ENCODE measurements at places on chromosomes 13 and 19.

- DNase-seq: no peak
Observed at GRCh38 chr13:84417416-84417815, 535.1 kb upstream of the SLITRK1 start.

GRCh38 chr13:33392794-33393405 is 107.3 kb upstream of the STARD13 start:
- DNase-seq: no peak

GRCh38 chr19:18438331-18439024 is 545 bp upstream of the ISYNA1 start:
- no peak for DNase-seq

- DNase-seq: no peak
Observed at GRCh38 chr13:40311356-40312101, 354.9 kb downstream of the FOXO1 start.

GRCh38 chr19:11598103-11598483 is 810 bp downstream of the ZNF627 start:
- DNase-seq: no peak

GRCh38 chr19:38316477-38317067 is 825 bp upstream of the YIF1B start:
- DNase-seq: no peak

DNA sequence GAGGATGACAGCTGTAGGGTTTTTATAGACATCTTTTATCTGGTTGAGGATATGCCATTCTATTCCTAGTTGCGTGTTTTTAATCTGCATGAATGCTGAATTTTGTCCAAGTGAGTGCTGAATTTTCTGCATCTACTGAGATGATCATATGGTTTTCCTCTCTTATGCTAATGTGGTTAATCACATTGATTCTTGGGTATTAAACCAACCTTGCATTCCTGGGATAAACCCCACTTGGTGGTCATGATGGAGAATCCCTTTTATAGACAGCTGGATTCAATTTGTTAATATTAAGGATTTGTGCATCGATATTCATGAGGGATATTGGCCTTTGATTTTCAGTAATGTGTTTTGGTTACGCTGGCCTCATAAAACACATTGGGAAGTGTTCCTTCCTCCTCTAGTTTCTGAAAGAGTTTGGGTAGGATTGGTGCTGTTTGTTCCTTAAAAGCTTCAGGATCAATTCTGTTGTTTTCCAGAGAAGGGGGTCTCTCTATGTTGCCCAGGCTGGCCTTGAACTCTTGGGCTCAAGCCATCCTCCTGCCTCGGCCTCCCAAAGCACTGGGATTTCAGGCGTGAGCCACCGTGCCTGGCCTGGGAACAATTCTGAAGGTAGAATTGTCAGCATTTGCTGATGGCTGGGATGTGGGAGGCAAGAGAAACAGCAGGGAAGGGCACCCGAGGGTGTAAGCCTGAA is 7.3 kb upstream of the LINGO3 start:
- DNase-seq: no peak

DNA sequence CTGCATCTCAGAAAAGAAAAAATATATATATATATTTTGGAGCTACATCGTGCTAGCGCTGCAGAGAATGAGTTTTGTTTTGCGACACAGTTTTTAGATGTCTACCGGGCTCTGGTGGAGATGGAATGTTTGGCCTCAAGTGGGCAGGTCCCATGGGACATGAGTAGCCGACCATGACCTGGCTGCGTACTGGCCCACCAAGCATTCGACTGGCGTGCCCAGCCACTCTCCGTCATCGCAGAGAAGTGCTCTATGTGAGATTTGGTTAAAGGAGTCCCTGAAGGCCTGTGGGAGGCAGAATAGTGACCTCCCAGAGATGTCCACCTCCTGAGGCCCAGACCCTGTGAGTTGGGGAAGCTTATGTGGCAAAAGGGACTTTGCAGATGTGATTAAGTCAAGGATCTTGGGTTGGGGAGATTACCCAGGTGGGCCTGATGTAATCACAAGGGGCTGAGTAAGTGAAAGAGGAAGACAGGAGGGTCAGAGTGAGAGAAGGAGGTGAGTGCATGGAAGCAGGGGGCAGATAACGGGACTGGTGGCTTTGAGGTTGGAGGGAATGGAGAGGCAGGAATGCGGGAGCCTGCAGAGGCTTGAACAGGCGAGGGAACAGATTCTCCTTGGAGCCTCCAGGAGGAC is 821 bp upstream of the LILRB4 start:
- no peak for DNase-seq

DNA sequence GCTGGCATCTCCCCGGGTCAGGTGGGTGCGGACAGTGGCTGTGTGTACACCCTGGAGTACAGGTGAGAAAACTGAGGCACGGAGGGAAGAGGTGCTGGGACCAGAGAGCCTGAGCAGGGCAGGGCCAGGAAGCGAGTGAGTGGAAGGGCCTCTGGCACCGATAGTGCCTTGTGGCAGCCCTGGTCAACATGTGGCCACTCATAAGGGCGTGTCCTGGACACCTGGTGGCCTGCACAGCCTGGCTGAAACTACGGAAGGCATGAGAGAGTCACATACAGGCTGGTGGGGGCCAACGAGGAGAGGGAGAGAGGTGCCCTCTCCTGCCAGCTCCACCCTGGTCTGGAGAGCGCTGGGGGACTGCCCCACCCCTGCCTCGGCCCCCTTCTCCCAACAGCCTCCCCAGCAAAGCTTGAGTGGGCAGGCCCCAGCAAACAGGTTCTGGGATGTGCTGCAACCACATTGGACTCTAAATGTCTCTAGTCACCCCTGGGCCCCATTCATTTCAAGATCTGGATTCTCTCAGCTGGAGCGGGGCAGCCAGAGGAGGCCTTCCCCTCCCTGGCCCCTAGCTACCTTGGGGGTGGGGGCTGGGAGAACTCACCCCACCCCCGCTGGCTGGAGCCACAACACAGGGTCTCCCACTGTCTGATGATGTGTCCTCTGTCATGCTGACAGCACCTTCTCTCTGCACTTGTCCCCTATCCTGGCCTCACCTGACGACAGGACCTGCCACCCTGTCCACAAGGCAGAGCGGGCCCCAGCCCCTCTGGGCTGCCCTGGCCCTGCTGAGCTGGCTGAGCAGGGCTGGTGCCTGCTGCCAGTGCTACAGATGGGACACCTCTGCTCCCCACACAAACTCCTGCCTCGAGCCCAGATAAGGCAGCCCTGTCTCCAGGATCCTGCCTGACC is 5.8 kb downstream of the CBARP start:
- DNase-seq: no peak

DNA sequence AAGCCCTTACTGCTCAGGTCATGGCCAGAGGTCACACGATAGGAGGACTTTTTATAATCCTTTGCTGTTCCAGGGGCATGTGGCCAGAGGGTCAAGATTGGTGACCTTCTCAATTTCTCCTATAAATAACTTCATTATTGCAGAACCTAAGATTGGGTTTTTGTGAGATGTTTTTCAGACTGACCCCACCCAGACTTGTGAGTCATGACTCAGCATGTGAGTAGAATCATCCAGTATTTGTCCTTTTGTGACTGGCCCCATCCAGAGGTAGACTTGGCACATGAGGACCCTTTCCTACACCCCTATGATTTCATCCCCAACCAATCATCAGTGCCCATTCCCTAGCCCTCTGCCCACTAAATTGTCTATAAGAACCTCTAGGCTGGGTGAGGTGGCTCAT is 84.5 kb upstream of the ABCC4 start:
- DNase-seq: no peak

- no peak for DNase-seq
Observed at GRCh38 chr19:11291991-11292390, 4.0 kb upstream of the TSPAN16 start.

GRCh38 chr19:7904074-7905020 is 670 bp downstream of the MAP2K7 start:
- DNase-seq: peak; percentile 70

- DNase-seq: no peak
Observed at GRCh38 chr13:113817860-113818691, 45.8 kb downstream of the GAS6 start.

DNA sequence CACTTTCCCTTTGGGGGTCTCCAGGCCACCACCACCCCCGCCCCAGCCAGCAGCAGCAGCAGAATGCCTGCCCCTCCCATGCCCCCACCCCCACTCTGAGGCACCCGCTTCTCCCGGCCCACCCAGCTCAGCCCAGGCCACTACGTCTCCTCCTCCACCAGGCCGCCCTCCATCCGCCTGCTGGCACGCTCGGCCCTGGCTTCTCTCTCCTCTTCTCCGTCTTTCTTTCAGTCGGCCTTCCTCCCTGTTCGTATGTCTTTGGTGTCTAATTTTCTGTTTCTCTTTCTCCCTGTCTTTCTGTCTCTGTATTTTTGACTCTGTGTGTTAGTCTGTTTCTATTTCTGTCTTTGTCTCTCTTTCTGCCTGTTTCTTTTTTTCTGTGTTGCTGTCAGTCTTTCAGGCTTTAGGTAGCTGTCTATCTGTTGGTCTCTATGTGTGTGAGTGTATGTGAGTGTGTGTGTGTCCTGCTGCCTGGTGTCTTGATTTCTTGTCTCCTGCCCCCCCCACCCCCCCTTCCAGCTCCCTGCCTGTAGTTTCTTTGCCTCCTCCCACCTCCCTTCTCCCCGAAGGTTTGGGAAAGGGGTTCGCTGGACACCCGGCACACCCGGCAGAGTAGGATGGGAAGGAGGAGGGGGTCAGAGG is at the start of gene LGI4:
Gene LGI4, minus strand, starts transcription at position 459 of the 642 bp plus-strand sequence. Its CDS starts 379 bp downstream, at position 80.
- no peak for DNase-seq

GRCh38 chr13:49580980-49581680 is 4.2 kb downstream of the RCBTB1 start:
- DNase-seq: no peak

DNA sequence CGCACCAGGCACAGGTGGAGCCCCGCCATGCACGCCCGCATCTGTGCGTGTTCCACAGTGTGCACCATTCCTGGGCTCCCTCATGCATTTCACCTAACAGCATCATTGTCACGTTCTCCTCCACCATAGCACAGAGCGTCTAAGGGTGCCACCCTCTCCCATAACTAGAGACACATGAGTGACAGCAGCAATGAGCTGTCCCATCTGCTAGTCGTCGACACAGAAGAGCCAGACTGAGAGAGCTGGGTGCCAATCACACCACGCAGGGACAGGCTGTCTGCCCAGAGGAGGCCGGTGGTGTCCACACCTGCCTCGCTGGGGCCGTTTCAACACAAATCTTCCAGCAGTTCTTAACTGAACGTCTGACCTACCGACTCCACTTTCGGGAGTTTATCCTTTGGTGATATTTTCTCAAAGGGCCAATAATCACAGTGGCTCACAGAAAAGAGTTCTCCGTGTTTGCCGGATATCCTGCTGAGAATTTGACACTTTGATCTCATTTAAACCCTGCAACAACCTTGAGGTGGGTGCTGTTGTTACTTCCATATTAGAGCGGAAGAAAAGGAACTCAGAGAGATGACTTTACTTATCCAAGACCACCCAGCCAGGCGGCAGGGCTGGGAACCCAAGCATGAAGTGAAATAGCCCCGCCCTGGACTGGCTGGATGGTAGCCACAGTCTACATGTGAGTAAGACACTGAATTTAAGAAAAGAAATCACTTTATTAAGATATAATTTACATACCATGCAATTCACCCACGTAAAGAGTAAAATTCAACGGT is 16.2 kb downstream of the CLEC11A start:
- DNase-seq: no peak

Data from effector CD4-positive, alpha-beta T cell (primary cell).